ENCODE measurements at places on chromosomes 4 and X. TPM values are rescaled to one million over a fixed set of nuclear protein-coding genes. Genes with fewer than 3 reads are reported as not detected.

CENPVL1 gene
- under 0.01 TPM for total RNA-seq

IL2RG gene
- not detected for total RNA-seq

EXOC1L gene
- total RNA-seq = not detected

BEND2 gene
- not detected for total RNA-seq

PIR gene
- total RNA-seq = 11.9 TPM

MSANTD1 gene
- total RNA-seq = 0.37 TPM

HMX1 gene
- not detected for total RNA-seq

NLGN3 gene
- 0.37 TPM for total RNA-seq

LYAR gene
- 15.6 TPM for total RNA-seq

LGI2 gene
- total RNA-seq = under 0.01 TPM

MGAT4D gene
- not detected for total RNA-seq

ETDA gene
- total RNA-seq = not detected

All from subcutaneous preadipocyte (primary cell).